ENCODE measurements at places on chromosomes 16 and 17. TPM values are rescaled to one million over a fixed set of nuclear protein-coding genes. Genes with fewer than 3 reads are reported as not detected.

Gene CRYBA1
- not detected for total RNA-seq

Gene LRRC37A
- total RNA-seq, result 0.11 TPM

Gene TEX19
- total RNA-seq, result not detected

Gene TMEM114
- total RNA-seq, result not detected

Gene CORO1A
- total RNA-seq, result 25.4 TPM

Gene ABCA10
- 0.06 TPM for total RNA-seq

Gene SPOP
- 27.1 TPM for total RNA-seq

Gene SLC13A2
- not detected for total RNA-seq

Gene GSG1L
- total RNA-seq, result not detected

Gene CCR7
- not detected for total RNA-seq

Gene CACNG5
- total RNA-seq, result not detected

Gene TMIGD1
- not detected for total RNA-seq

Gene FOXC2
- 5.4 TPM for total RNA-seq

Gene SLC47A2
- total RNA-seq, result not detected

Gene OR4D1
- total RNA-seq, result not detected

Gene PPP1R27
- total RNA-seq, result not detected

All from Daoy (cell line).